ENCODE measurements at places on chromosomes 3 and 15.

- peak; percentile 32 for DNase-seq
Observed at GRCh38 chr3:177196456-177197040, 734 bp downstream of the TBL1XR1 start.

- DNase-seq, result no peak
Observed at GRCh38 chr3:137525471-137525870, 238.6 kb upstream of the SOX14 start.

- no peak for DNase-seq
Observed at GRCh38 chr3:14929310-14930074, 17.9 kb upstream of the NR2C2 start.

DNA sequence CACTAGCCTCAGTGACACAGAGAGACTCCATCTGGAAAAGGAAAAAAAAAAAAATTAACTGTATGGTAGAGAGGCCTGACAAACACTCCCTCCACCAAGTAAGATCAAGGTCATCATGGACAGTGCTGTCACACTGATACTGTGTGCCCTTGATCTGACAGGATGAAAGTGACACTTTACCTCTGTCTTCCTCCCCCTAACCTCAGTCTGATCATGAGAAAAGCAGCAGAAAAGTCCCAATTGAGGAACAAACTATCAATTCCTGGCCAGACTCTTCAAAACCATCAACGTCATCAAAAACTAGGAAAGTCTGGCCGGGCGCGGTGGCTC lies 26.7 kb downstream of the PGPEP1L start:
- no peak for DNase-seq

GRCh38 chr3:65466300-65466988 lies 572.3 kb downstream of the MAGI1 start:
- no peak for DNase-seq

- no peak for DNase-seq
Observed at GRCh38 chr3:83498361-83499016, 1460.3 kb upstream of the CADM2 start.

DNA sequence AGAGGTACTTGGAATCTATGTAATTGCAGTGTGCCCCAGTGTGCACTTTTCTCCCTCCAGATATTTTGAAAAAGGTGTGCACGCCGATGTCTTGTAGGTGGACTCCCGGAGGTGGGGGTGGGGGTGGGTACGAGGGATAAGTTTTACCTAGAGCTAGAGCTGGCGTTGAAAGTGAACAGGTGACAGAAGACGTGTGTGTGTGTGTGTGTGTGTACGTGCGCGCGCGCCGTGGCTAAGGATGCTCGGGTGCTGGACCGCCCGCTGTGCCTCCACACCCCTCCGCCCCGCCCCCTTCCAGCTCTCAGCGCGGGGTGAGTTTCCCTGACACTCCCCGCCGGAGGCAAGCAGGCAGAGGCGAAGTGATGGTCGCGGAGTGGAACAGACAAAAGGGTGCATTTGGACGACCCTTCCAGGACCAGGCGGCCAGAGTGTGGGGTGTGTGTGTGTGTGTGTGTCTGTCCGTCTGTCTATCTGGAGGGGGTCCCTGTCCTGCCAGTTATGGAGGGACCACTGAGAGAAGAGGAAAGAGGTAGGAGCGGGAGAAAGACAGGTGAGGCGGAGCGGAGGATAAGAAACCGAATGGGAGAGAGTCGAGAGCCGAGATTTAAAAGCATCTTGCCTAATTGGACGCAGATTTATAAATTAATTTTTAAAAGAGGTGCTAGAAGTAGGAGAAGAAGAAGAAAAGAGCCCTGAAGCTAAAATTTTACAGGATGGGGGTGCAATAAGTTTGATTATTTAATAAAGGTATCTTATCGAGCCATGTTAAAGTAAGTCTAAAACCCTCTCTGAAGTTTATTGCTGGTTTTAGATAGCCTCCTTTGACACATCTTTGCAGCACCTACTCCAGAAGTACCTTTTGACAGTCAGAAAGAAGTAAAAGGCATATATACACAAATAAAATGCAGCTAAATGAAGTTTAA lies 335.8 kb upstream of the THRB start:
- DNase-seq, result no peak

- no peak for DNase-seq
Observed at GRCh38 chr3:110767838-110768237, 303.8 kb upstream of the NECTIN3 start.

DNA sequence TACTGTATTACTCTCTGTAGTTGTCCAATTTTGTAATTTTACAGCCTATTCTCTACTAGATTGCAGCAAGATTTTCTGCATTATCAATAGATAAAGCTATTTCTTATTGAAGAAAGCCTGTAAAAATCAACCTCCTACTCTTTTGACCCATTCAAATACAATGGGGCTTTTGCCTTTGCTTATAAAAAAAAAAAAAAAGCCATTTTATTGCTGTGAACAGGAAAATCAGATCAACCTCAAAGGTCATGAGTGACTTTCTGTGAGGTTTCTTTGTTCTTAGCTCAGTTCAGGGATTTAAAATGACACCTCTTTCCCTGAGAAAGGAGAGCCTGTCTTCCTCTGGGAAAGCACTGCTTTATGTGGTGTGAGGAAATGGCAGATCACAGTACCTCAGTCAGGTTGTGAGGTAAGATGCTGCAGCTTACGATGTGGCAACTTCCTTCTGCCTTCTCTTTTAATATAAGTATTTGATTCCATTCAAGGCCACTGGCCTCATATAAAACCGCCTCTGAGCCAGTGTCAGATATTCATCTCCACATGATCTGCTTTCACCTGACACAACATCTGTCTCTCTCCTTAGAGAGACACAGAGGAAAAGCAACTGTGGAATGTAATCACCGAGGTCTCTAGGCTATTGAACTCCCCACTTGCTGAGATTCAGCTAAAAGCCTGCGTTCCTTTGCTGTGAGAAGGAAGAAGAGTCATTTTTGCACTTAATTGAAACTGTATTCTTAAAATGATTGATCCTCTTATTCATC lies 161.5 kb upstream of the MB21D2 start:
- DNase-seq, result no peak

DNA sequence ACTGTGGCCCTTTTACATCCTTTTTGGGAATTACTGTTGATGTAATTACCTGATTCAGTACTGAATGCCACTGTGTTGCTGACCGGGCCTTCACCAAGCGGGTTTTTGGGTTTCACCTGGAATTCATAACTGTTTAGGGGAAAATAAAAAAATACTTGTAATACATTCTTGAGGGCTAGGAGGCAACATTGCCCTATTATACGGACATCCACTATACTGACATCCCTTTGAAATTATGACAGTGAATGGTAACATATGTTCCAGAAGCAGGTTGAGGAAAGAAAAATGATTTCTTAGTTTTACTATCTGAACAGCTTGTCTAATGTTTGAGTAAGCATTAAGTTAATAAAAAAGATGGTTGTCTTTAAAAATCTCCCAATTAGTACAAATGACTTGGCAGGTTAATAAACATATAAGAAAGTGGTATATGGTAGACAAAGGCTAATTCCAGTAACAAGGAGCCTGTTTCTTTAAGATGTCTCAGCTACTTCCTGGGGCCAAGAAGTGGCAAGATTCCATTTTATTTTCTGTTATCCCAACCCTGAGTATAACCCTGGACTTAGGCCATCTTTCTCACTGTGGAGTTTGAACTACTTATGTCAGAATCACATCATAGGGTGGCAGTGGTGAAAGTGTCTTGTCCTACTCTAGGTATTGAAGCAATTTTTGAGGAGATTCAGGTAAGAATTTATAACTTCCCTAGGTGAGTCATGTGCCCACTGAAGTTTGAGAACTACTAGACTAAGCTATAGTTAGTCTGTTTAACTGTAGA lies 45.5 kb downstream of the TFG start:
- no peak for DNase-seq

DNA sequence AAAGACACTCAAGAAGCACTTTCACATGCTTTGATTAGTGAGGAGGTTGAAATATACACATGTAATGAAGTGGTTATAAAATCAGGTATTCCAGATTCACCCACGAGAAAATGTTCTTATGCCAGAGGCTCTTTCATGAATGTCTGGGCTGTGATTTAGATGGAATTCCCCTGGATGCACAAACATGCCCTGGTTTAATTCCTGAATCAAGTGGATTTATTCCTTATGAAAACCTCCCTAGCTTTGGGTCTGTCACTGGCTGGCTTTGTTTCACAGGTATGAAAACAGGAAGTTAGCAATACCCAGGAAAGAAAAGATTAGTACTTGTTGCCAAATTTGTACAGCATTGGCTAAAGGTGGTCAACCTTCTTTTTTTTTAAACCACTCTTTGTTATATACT lies 1123.0 kb downstream of the ROBO1 start:
- DNase-seq, result no peak

DNA sequence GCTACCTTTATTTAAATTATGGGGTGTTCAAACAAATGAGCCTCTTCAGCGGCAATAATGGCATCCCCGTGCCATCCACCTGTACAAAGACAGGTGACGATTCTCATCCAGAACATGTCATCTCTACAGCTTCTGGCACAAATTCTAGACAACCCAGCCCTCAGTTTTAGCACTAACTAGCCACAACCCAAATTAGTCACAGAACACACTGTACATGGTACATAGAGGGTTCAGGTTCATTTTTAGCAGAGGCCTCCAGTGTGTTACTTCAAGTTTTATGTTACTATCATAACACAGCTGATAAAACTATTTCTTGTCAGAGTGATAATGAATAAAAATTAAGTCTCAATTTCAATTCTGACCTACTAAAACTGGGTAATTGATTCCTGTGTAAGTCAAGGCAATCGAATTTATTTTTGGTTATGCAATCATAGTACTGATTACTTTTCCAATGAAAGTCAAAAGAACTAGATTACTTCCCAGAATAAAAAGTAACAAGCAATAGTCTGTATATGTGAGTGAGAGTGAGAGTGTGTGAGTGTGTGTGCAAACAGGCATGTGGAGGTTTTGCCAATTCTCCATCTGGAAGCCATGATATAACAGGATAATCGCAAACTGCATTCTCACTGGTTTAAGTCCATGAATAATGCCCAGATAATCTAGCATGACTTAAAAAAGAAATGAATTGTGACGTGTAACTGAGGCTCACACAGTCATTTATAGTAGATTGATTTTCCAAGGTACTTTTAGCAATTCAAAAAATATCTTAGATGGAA lies 37.4 kb downstream of the SHQ1 start:
- DNase-seq, result no peak

DNA sequence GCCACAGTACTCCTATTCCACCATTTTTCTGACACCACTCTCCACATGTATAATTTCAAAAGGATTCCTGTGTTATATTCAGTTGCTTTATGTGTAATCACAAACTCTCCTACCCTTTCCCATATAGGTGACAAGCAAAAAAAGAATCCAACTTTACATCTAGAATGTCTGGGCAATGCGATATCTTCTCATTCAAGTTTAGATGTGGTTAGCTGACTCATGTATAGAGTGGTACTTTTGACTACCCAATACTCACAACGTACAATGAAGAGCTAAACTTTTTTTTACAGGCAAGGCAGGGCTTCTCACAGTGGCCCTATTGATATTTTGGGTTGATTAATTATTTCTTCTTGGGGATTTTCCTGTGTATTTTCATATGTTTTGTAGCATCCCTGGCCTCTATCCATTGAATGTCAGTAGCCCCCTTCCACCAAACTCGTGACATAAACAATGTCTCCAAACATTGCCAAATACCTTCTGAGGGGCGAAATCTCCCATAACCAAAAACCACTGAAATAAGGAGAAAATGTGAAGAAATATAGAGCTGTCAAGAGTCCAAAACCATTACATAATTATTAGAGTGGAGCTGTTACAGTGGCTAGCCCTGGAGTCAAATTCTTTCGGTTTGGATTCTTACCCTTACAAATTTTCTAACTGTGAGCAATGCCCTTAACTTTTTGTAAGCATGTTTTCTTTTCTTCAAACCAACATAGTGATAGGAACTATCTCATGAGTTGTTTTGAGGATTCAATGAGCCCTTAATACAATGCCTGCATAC lies 342.6 kb downstream of the NSUN3 start:
- no peak for DNase-seq

DNA sequence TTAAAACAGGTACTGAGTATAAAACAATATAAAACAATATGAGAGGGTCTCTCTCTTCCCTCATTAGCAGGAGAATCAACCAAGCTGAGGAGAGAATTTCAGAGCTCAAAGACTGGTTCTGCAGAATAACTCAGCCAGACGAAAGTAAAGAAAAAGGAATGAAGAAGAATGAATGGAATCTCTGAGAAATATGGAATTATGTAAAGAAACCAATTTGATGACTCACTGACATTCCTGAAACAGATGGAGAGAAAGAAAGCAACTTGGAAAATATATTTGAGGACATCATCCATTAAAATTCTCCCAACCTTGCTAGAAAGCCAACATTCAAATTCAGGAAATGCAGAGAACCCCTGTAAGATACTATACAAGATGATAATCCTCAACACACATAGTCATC lies 630.9 kb downstream of the PYDC2 start:
- DNase-seq, result no peak

DNA sequence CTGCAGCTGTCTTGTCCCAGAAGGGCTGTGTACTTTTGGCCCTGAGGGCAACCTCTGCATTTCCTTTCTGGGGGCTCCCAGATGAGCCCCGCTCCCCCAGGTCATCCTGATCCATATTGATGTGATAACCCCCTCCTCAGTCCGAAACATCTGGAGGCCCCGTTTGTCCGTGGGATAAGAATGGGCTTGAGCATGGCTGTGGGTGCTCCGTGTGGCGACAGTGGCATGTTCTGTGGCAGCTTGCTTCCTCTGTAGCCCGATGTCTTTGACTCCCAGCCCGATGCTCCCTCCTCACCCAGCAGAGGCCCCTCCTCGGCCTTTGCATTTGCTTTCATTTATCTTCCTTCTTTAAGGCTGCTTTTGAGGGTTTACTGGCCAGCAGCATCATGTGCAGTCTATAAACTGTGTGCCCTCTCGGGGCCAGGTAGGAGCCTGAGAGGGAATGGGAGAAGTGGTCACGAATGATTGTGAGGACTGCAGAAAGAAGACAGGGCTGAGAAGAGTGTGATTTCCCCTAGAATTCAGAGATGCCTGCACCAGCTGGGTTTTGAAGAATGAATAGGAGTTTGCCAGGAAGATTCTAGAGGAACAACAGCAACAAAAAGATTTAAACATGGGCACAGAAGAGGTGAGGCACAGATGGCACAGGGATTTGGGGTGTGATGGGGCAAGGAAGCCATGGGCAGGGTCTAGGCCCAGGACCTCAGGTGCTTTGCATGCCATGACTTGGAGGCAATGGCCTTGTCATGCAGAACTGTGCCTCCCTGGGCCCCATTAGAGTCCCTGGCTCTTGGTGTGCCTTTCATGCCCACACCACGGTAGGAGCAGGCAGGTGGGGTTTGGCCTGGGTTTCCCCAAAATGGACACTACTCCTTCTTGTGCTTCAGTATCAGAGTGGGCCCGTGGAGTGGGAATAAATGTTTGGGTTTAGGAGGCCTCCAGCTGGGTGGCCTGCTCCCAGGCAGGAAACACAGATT lies 34.2 kb downstream of the APBA2 start:
- DNase-seq, result no peak

GRCh38 chr15:50463423-50464358 lies 39.5 kb downstream of the USP8 start:
- DNase-seq, result no peak

All from central memory CD8-positive, alpha-beta T cell (primary cell).